ENCODE measurements at places on chromosomes 3 and 15.

- DNase-seq = no peak
Observed at GRCh38 chr15:90812958-90813265, 55.5 kb upstream of the FURIN start.

DNA sequence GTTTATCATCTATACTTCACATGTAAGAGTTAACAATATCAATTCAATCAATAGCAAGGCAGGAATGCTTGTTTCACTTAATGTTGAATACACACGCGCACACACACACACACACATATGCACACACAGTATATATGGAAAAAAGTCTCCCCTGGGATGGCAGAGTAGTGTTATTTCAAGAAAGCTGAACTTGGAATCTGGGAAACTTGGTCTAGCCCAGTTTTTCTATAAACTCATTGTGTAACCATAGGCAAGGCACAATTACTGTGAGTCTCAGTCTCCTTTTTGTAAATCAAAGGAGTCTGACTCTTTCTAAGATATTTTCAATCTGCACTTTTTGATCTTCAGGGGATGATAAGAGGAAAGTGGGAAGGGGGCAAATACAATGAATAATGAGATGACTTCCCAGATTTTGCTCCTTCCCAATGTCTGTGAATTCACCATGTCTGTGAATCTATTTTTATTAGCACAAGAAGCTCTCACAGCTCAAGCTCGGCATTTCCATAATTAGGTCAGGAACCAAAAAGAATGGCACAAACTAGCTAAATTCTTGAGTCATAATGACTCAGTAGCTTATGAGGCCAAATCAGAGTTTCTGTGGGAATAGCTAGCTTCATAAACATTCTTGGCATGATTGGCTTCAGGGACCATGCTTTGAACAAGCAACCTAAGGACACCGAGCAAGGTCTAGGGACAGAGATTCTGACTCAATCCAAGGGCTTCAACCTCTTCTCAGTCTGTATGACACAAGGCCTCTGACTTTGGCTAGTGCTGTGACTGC lies 227.4 kb upstream of the DCBLD2 start:
- peak; percentile 93 for DNase-seq

- no peak for DNase-seq
Observed at GRCh38 chr3:45954306-45954705, 11.0 kb downstream of the CXCR6 start.

GRCh38 chr3:4343258-4343657 lies 40.1 kb downstream of the SETMAR start:
- DNase-seq = peak; percentile 78

- DNase-seq = peak; percentile 45
Observed at GRCh38 chr15:45399381-45400212, 21.3 kb upstream of the GATM start.

DNA sequence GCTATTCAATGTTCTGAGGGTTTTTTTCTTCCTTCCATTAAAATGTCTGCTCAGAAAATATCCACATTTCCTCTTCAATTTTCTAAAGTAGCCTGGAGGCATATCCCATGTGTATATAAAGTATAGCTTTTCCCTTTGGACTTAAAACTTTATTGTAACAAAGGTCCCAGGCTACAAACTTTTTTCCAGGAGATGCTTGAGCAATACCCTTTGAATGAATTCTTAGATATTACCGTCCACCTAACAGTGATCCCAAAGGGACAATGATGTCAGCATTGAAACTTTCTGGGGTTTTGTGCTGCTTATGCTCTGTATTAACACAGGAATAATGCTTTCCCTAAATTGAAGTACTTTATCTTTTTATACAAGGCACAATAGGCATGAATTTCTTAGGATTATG lies 525.2 kb downstream of the CADM2 start:
- no peak for DNase-seq

DNA sequence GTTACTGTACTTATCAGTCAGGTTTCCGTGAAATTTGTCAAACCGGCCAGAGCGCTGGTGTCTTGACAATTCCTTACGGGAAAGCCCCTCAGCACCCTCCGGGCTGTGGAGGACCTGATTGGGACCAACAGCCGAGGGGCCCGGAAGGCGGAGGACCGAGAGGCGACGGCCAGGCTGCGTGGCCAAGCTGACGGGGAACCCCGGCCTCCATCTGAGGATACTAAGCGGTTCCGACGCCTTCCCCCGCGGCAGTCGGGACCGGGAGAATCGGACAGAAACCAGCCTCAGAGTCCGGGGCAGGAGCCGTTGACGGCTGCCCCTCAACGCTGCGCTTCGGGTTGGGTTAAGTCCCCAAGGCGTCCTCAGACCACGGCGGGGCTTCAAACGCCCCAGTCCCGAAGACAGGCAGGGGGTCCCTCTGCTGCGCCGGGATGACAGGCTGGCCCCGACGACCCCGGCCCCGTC lies 499 bp downstream of the ALDH1A2 start:
- no peak for DNase-seq

DNA sequence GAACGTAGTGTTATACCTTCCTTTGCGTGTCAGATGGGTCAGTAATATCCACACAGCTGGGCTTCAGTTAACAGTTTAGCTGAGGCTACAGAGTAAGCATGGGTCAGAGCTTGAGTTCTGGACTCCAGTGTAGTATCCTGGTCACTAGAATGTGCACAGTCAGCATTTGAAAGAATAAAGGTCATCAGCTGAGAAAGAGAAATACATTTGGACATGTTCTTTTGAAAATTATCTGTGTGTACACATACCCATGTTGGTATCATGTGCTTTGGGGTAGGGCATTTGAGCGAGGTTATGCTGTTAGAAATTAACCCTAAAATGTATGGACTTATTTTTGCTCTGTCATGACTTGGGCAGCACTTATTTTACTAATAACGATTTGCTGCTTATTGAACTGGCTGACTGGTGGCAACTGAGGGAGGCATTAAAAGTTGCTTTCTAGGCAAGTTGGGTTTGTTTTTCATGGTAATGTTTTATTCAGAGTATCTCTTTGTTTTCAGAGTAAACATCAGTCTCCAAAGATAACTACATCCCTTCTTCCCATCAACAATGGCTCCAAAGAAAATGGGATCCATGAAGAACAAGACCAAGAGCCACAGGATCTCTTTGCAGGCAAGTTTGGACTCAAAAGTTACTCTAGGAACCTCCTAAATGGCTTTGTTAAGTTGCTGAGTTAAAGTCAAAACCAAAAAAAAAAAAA lies 16.4 kb downstream of the SNX1 start:
- no peak for DNase-seq

DNA sequence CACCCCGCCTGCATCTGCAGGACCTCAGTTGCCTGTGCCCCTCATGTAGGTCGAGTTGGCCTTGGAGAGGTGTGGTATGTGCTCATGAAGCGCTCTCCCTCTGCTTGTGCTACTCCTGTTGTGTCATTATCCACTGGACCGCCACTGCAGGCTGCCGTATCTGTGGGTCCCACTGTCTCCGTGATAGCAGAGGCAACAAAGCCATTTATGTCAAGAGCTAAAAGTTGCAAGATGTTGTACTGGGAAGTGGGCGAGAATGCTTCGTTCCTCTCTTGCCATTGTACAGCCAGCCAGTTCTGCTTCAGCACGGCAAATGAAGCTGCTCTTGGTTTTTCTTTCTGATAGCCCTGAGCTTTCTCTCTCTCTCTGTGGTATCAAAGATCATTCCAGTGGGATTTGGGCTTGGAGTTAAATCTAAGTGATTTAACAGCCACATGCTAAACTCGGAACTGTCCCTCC lies 89.0 kb downstream of the TMEM212 start:
- no peak for DNase-seq

DNA sequence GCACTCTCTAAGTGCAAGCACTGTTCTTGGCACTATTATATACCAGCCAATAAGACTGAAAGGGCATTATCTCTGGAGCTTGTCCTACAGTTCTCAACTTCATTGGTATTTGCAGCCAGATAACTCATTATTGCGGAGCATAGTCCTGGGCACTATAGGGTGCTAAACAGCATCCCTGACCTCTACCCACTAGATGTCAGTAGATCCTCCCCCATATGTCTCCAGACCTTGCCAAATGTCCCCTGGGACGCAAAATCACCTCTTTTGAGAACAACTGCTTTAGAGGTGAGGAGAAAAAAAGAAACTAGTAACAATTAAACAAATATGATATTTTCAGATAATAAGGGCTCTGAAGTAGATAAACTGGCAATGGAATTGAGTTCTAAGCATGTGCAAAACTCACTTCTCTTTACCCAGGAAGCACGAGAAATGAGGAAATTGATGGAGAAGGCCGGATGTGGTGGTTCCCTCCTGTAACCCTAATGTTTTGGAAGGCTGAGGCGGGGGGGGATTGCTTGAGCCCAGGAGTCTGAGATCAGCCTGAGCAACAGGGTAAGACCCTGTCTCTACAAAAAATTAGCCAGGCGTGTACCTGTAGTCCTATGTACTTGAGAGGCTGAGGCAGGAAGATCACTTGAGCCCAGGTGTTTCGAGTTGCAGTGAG lies 61.4 kb downstream of the FRMD4B start:
- DNase-seq = peak; percentile 26

DNA sequence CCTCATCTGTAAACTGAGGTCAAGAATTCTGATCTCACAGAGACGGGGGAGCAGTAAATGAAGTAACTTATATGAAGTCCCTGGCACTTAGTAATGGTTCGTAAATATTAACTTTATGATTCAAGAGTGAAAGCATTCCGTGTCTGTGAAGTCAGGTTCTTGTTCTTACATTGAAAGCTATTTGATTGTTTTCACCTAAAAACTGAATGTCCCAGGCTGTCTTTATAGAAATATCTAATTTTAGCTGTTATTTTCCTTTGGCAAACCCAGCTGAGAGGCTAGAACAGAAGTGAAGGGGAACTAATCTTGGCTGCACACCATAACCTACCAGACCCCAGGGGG lies 84.5 kb downstream of the CHSY1 start:
- DNase-seq = no peak

GRCh38 chr15:99154271-99154670 lies 49.4 kb downstream of the SYNM start:
- no peak for DNase-seq

GRCh38 chr3:126570103-126570541 lies 11.4 kb upstream of the C3orf22 start:
- DNase-seq = no peak

- no peak for DNase-seq
Observed at GRCh38 chr15:88497109-88497765, 29.7 kb downstream of the MRPS11 start.

- DNase-seq = peak; percentile 80
Observed at GRCh38 chr3:171753665-171754408, 56.4 kb downstream of the PLD1 start.

GRCh38 chr3:12785096-12785495 lies 11.4 kb upstream of the CAND2 start:
- DNase-seq = no peak

DNA sequence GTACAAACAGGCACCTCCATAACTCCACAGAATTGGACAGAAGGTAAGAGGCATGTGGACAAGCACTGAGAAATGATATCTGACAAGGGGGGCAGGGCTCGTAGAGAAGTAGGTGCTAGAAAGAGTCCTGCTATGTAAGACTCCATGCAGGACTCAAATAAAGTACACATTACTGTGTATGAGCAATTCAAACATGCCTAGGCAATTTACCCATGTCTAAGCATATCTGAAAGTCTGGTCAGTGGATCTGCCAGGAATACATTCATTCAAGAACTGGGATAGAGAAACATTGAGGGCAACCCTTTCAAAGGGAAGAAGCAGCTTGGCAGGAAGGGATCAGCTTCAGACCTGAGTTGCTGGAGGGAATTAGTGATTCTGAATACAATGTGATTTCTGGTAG lies 174.1 kb upstream of the MCTP2 start:
- no peak for DNase-seq

DNA sequence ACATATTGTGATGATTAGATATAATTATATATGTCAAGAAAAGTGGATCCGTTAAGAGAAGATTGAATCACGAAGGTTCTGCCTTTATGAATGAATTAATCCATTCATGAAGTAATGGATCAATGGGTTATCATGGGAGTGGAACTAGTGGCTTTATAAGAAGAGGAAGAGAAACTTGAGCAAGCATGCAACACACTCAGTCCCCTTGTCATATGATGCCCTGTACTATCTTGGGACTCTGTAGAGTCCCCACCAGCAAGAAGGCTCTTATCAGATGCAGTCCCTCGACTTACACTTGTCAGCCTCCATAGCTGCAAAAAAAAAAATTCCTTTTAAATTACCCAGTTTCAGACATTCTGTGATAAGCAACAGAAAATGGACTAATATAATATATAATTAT lies 301.9 kb downstream of the RAP2B start:
- no peak for DNase-seq

DNA sequence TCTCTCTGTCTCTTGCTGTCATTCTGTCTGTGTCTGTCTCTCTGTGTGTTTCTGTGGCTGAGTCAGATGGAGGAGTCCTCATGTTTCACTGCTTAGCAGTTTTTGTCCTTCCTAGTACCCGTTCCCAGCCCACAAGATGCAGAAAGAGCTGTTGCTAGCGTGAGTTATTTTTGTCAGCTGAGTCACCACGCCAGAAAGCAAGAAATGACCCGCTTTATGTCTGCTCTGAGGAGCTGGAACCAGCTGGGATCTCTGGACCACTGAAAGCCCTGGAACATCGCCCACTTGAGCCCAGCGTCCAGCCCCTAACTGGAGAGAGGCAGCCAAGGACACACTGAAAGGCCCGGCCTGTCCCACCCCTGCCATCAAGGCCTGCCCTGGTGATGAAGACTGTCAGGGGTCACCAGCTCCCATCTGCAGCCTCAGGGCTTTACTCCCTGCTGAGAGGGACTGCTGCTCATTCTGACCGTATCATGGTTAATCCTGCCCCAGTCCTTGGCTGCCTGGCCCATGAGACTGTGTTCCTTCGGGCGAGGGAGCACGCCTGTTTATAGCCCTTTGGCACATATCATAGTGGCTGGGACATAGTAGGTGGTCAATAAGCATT lies 101.7 kb upstream of the TPM1 start:
- DNase-seq = peak; percentile 87

GRCh38 chr15:65730549-65731172 lies 61.4 kb downstream of the DENND4A start:
- DNase-seq = peak; percentile 49

DNA sequence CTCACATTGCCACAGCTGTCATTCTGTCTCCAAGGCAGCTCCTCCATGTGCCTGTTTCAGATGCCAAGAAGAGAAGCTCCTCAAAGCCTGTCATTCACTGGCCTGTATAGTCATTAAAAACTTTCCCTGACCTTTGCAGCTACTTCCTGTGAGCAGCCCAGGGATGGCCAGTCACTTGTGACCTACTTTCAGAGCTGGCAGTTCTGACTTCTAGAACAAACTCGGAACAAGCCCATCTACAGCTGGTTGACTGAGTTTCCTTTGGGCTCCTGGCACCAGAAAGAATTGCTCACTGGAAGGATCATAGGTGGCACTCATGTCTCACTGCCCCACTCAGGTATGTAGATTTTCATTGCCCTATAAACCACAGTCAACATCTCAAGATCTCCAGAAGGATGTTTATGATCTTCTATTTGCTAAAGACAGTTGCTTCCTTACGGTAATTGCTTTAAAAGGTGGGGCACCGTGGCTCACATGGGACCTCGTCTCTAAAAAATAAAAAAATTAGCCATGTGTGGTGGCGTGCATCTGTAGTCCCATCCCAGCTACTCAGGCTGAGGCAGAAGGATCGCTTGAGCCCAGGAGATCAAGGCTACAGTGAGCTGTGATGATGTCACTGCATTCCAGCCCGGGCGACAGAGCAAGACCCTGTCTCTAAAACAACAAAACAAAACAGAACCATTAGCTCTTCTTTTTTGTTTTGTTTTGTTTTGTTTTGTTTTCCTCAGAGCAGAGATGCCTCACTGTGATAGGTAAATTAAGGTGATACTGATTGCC lies 11.2 kb upstream of the ATP13A3 start:
- peak; percentile 41 for DNase-seq
